ENCODE measurements at places on chromosomes 7 and 10. TPM values are rescaled to one million over a fixed set of nuclear protein-coding genes. Genes with fewer than 3 reads are reported as not detected.

GRCh38 chr7:71131256-71132126 lies 453 bp upstream of the GALNT17 start:
- H3K36me3 ChIP-seq, result no peaks in the 10 kb centered on the region
- peaks cover under 1% of the 10 kb centered on the region for H3K27me3 ChIP-seq
- H3K4me1 ChIP-seq, result no peaks in the 10 kb centered on the region
- H3K27ac ChIP-seq, result no peak overlapping the region
- no peak for DNase-seq

GRCh38 chr7:95396136-95397032 lies at the start of gene PON3:
Gene PON3, minus strand, starts transcription at chr7:95396375. Its CDS starts 25 bp downstream, at chr7:95396350.
- no peaks in the 10 kb centered on the region for H3K27me3 ChIP-seq
- peak within 1 kb of the TSS; percentile 58 for H3K4me3 ChIP-seq
- no peaks in the 10 kb centered on the region for H3K36me3 ChIP-seq
- DNase-seq, result no peak
- H3K4me1 ChIP-seq, result 0 out of 2 replicates have a peak, but pooled peaks cover 4% of the 10 kb centered on the region
- no peak within 1 kb of the TSS for H3K27ac ChIP-seq

DNA sequence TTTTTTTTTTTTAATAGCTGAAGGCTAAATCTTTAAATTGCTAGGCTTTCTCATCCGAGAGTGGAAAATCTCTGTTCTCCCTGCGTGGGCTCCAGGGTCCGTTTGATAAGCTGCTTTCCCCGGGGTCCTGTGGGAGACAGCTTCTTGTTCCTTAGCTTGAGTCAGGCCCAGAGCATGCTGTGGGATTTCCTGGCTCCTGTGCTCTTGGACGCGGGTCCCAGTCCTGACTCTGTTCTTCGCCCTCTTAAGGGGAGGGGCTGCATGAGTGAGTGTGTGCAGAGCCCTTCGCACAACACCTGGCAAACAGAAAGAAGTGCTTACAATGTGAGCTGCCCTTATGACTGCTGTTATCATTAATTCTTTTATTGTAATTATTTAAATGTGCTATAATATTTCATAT lies 133.5 kb downstream of the TACC2 start:
- no peak overlapping the region for H3K4me3 ChIP-seq
- no peak overlapping the region for H3K27ac ChIP-seq
- peaks cover 14% of the 10 kb centered on the region for H3K4me1 ChIP-seq
- H3K36me3 ChIP-seq, result no peaks in the 10 kb centered on the region

- H3K27me3 ChIP-seq, result no peaks in the 10 kb centered on the region
- H3K4me3 ChIP-seq, result peak overlapping the region; percentile 57
- no peaks in the 10 kb centered on the region for H3K36me3 ChIP-seq
- DNase-seq, result peak; percentile 95
- peaks cover 80% of the 10 kb centered on the region for H3K4me1 ChIP-seq
Observed at GRCh38 chr10:3763035-3763456, 22.0 kb downstream of the KLF6 start.

GRCh38 chr7:71695186-71695585 lies 563.2 kb downstream of the GALNT17 start:
- no peaks in the 10 kb centered on the region for H3K27me3 ChIP-seq
- H3K36me3 ChIP-seq, result no peaks in the 10 kb centered on the region
- no peak for DNase-seq
- no peaks in the 10 kb centered on the region for H3K4me1 ChIP-seq
- no peak overlapping the region for H3K27ac ChIP-seq

DNA sequence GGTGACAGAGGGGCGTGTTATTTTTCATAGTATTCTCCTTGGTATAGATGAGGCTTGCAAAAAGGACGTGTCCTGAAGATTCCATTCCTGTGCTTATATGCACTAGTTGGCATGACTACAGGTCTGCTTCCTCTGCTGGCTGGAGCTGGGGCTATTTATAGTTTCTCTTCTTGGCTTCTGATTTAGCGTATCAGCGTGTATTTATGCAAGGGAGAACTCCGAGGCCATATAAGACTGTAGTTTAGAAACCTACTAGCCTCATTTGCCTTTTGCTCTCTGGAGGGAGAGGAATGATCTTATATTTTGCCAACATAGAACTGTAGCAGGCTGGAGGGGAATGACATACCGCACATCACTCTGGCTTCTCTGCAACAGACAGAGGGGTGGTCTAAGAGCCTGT lies 39.7 kb downstream of the CACNB2 start:
- no peak for DNase-seq
- peaks cover 7% of the 10 kb centered on the region for H3K27me3 ChIP-seq
- H3K36me3 ChIP-seq, result no peaks in the 10 kb centered on the region
- H3K4me3 ChIP-seq, result no peak overlapping the region
- H3K4me1 ChIP-seq, result no peaks in the 10 kb centered on the region

DNA sequence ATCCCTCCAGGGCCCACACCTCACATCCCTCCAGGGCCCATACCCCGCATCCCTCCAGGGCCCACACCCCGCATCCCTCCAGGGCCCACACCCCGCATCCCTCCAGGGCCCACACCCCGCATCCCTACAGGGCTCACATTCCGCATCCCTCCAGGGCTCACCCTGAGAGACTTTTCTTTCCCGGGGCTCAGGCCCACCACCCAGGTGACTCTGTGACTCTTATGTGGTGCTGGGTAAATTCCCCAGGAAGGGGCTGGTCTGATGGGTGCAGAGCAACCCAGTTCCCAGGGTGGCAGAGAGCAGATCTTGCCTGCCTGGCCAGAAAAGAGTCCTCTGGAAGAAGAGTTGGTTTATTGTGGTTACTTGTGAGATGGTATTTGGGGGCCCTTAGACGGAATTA lies 290.7 kb downstream of the TCERG1L start:
- no peaks in the 10 kb centered on the region for H3K4me1 ChIP-seq
- H3K36me3 ChIP-seq, result no peaks in the 10 kb centered on the region
- peaks cover 23% of the 10 kb centered on the region for H3K27me3 ChIP-seq
- no peak for DNase-seq
- no peak overlapping the region for H3K4me3 ChIP-seq
- no peak overlapping the region for H3K27ac ChIP-seq

- H3K27ac ChIP-seq, result peak overlapping the region; percentile 63
- peak overlapping the region; percentile 70 for H3K4me3 ChIP-seq
Observed at GRCh38 chr10:67883710-67884312, 645 bp upstream of the SIRT1 start.

- no peaks in the 10 kb centered on the region for H3K4me1 ChIP-seq
- no peak for DNase-seq
- no peak overlapping the region for H3K27ac ChIP-seq
- no peak overlapping the region for H3K4me3 ChIP-seq
Observed at GRCh38 chr10:110803830-110804338, 67.8 kb upstream of the PDCD4 start.

DNA sequence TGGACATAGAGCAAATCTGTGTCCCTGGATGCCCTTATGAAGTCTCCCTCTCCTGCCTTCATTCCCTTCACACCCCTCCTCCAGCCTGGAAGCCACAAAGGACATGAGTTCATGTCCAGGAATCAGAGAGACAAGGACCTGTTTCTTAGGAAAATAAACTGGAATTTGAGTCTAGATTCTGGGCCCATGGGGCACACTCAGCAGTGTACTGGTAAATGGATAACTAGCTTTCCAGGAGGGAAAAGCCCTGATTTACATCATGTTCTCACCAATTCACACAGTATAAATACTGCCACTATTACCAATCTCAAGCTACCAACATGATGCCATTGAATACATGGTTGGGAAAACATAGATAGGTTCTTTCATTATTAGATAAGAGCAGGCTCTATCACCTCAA lies 9.9 kb downstream of the FAM237B start:
- H3K27me3 ChIP-seq, result no peaks in the 10 kb centered on the region
- H3K36me3 ChIP-seq, result 0 out of 2 replicates have a peak, but pooled peaks cover 7% of the 10 kb centered on the region
- DNase-seq, result no peak
- no peak overlapping the region for H3K27ac ChIP-seq
- H3K4me3 ChIP-seq, result no peak overlapping the region

GRCh38 chr7:38950309-38950708 lies 27.4 kb upstream of the POU6F2 start:
- H3K4me3 ChIP-seq, result no peak overlapping the region
- no peak overlapping the region for H3K27ac ChIP-seq
- DNase-seq, result no peak
- no peaks in the 10 kb centered on the region for H3K36me3 ChIP-seq
- peaks cover 8% of the 10 kb centered on the region for H3K4me1 ChIP-seq
- peaks cover 26% of the 10 kb centered on the region for H3K27me3 ChIP-seq

DNA sequence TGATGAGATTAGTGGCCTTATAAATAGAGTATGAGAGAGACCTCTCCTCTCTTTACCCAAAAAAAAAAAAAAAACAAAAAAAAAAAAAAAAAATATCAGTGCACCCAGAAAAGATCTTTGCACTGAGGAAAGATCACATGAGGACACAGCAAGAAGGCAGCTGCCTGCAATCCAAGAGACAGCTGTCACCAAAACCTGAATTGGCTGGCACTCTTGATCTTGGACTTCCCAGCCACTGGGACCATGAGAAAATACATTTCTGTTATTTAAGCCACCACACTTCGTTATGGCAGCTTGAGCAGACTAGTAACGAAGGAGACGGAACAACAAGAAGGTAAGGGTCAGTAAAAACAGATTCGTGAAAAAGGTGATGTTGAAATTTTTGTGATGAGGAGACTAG lies 47.0 kb downstream of the TMEM106B start:
- H3K27ac ChIP-seq, result no peak overlapping the region
- DNase-seq, result no peak
- H3K36me3 ChIP-seq, result no peaks in the 10 kb centered on the region
- no peaks in the 10 kb centered on the region for H3K27me3 ChIP-seq
- H3K4me3 ChIP-seq, result no peak overlapping the region

- H3K27me3 ChIP-seq, result no peaks in the 10 kb centered on the region
- no peak for DNase-seq
- H3K4me3 ChIP-seq, result no peak overlapping the region
- H3K4me1 ChIP-seq, result no peaks in the 10 kb centered on the region
Observed at GRCh38 chr7:1893451-1893850, 223.4 kb downstream of the ELFN1 start.

- H3K4me3 ChIP-seq, result no peak overlapping the region
- no peaks in the 10 kb centered on the region for H3K36me3 ChIP-seq
- H3K4me1 ChIP-seq, result no peaks in the 10 kb centered on the region
- no peak overlapping the region for H3K27ac ChIP-seq
- H3K27me3 ChIP-seq, result peaks cover 89% of the 10 kb centered on the region
Observed at GRCh38 chr7:148394582-148394981, 196.0 kb upstream of the C7orf33 start.

GRCh38 chr7:87107949-87108776 lies 44.1 kb upstream of the DMTF1 start:
- no peaks in the 10 kb centered on the region for H3K36me3 ChIP-seq
- no peaks in the 10 kb centered on the region for H3K4me1 ChIP-seq
- DNase-seq, result no peak
- no peaks in the 10 kb centered on the region for H3K27me3 ChIP-seq

GRCh38 chr10:20891338-20891714 lies 5.8 kb downstream of the NEBL start:
- no peaks in the 10 kb centered on the region for H3K4me1 ChIP-seq
- no peaks in the 10 kb centered on the region for H3K27me3 ChIP-seq

DNA sequence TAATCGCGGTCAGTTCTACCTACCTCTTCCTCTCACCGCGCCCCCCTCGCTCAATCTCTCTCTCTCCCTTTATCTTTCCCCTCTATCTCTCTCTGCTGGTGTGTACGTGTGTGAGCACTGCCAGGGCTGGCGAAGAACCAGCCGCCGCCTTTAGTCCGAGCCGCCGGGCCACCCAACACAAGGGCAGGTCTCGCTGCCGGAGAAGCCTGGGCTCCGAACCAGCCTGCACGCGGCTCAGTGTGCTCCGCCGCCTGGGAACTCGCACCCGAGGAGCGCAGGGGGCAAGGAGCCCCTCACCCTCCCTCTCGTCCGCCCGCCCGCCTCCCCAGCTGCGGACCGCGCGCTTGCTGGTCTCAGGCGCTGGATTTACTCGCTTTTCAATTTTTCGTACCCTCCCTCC lies 1.7 kb downstream of the NXPH1 start:
- no peak overlapping the region for H3K27ac ChIP-seq
- H3K27me3 ChIP-seq, result peaks cover 17% of the 10 kb centered on the region
- H3K4me1 ChIP-seq, result no peaks in the 10 kb centered on the region
- DNase-seq, result no peak
- no peaks in the 10 kb centered on the region for H3K36me3 ChIP-seq

FAM25G gene
- not detected for total RNA-seq

ADGRA1 gene
- not detected for total RNA-seq

HOXA4 gene
- total RNA-seq, result not detected

PON3 gene
- total RNA-seq, result 1.5 TPM

ADIRF gene
- 72.8 TPM for total RNA-seq

PTF1A gene
- total RNA-seq, result not detected

COL1A2 gene
- total RNA-seq, result not detected

LIPJ gene
- not detected for total RNA-seq

CSGALNACT2 gene
- 8.5 TPM for total RNA-seq

VWDE gene
- total RNA-seq, result 28.8 TPM

TAS2R39 gene
- total RNA-seq, result not detected
